GM13976 (cell line): ENCODE measurements at places on chromosomes 1 and 21.
A peak's percentile ranks its signal among the peaks of the same experiment; 100 is the strongest.

DNA sequence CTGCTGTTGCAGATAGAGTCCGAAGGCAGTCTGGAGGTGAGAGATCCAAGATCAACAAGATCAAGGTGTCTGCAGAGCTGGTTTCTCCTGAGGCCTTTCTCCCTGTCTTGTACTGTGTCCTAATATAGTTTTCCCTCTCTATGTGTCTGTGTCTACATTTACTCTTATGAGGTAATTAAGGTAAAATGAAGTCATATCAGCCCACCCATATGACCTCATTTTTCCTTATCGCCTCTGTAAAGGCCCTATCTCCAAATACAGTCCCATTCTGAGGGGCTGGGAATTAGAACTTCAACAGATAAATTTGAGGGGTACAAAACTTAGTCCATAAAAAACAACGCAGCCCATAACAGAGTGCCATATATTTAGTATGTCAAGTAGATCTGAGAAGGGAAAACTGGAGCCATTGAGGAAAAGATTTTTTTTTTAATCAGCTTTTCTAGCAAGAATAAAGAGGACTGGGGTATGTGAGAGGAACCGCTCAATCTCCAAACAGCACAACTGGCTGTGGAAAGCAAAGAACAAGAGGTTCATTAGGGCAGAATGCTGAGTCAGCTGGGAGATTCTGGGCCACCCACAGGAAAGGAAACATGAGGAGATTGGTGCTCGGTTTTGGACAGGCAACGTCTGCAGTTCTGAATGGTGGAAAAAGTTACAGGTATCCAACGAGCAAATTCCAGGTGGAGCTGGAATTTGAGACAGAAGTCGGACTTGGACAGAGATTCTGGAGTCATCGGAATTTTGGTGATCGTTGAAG, 65.7 kb downstream of the MAP3K21 start:
- DNase-seq = no peak

- DNase-seq = no peak
Observed at GRCh38 chr1:147625362-147625995, 44.8 kb downstream of the ACP6 start.

- no peak for DNase-seq
Observed at GRCh38 chr1:206872139-206872538, 6.7 kb downstream of the IL20 start.

DNA sequence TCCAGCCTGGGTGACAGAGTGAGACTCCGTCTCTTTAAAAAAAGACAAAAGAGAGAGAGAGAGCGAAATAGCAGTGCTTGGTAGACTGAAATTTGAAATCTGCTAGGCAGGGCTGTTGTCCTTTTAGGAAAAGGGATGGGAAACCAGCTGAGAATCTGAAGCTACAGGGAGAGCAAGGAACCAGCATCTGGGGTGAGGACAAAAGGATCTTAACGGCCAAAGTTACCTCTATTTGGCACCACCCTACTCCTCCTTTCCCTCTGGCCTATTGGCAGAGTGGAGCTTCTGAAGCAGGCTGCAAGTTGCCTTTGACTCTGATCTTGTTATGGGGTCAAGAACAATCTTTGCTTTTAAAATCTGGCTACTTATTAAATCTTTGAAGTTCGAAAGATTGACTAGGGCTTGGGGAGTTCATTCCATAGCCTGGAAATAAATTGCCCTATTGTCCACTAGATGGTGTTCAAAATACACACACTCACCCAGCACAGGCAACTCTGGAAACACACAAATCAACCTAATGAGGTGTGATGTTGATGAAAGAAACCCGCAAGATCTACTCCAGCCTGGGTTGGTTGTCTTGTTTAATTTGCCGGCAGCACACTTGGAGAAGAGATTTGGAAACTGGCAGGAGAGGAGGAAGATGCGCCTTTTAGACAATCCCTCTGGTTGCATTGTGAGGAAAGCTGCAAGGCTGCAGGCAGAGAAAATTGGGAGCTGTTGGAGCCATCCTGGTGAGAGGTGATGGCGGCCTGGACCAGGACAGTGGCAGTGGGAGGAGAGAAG, 16.5 kb upstream of the PARP1 start:
- DNase-seq = peak; percentile 58

DNA sequence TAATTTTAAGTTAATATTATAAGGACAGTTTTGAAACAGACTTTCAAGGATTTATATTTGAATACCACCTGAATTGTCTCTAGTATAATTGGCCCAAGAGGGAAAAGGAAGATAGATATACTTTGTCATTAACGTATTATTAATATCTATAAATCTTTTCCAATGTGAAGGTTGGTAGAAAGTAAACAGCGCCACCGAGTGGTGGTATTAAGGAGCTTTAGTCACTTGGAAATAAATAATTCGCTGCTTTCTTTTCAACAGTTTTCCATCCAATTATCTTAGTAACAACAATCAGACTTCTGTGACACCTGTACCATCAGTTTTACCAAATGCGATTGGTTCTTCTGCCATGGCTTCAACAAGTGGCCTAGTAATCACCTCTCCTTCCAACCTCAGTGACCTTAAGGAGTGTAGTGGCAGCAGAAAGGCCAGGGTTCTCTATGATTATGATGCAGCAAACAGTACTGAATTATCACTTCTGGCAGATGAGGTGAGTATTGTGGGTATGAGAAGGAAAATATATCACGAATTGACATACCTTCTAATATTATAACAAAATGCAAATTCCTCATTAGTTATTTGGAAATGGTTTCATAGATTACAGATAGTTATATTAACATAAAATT, 37.7 kb downstream of the SH3GLB1 start:
- no peak for DNase-seq

DNA sequence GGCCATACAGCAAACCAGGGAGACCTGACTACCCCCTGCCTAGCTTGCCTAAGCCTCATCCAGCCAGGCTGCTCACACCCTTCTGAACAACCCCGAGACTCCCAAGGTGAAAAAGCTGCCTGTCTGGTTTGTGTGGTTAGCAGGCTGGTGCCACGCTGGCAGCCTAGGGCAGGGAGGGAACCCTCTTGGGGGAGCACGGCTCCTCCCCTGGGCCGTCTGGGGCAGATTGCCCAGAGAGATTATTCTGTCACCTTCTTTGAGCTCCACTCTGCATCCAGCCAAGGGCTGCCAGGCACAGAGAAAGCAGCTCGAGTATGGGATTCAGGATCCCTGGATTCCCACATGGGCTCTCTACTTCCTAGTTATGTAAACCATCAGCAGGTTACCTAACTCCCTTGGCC, 27.5 kb upstream of the TCEA3 start:
- no peak for DNase-seq

GRCh38 chr1:54791880-54792522, 9.1 kb downstream of the TTC22 start:
- no peak for DNase-seq

DNA sequence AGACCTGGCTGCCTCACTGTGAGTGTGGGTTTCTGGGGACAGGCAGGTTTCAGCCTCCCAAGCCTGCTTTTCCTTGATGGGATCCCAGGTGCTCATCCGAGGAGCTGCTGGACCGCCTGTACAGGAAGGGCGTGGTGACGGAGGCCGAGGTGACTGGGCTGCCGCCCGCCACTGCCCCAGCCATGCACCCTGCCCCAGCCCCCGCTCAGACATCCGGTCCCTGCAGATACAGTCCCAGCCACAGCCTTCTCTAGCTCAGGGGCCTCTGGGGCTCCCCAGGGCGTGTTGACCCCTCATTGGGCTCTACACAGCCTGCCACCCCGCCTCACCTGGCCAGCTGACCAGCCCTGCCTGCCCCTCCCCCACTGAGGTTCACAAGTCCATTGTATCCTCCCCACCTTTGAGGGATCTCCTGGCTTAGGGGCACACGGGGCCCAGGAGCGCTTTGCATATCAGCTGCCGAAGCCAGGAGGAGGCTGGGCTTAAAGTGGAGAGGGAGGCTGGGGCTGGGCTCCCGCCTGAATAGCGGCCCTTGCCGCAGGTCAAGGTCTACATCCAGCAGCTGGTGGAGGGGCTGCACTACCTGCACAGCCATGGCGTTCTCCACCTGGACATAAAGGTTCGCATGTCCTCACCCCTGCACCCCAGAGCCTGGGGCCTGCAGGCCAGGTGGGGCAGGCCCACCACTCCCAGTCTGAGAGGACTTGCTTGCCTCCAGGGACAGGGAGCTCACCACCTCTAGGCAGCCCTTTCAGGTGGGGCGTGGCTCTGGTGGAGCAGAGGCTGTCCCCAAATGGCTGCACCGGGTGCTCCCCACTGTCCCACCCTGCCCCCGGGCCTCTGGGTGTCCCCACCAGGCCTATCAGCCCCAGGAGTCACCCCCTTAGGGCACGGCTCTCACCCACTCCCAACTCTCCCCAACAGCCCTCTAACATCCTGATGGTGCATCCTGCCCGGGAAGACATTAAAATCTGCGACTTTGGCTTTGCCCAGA, 38.5 kb downstream of the TRIM11 start:
- DNase-seq = no peak

DNA sequence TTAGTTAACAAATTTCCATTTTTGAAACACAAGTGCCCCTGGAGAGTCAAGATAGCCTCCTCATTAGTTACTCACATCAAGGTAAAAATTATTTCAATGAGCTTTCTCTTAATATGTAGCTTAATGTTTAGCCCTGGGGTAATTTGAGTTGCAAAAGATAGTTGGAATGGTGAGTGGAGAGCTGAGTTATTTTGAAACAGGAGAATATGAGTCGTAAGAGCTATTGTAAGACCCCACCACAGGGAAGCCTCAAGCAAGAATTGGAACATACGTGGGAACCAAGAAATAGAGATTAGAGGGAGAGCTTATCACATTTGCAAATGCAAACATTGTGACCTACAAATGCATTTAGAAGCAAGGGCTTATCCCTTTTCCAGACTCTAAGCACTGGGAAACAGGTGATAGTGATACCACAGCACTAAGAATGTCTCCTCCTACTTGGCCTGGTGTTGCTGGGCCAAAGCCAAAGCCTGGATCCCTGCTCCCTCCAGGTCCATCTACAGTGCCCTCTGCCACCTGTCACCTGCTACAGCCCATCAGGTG, 635.1 kb downstream of the PTPRC start:
- DNase-seq = no peak

GRCh38 chr1:153536671-153537375, 1.0 kb upstream of the S100A6 start:
- no peak for DNase-seq

- DNase-seq = no peak
Observed at GRCh38 chr1:93440706-93441105, 7.2 kb upstream of the FNBP1L start.

DNA sequence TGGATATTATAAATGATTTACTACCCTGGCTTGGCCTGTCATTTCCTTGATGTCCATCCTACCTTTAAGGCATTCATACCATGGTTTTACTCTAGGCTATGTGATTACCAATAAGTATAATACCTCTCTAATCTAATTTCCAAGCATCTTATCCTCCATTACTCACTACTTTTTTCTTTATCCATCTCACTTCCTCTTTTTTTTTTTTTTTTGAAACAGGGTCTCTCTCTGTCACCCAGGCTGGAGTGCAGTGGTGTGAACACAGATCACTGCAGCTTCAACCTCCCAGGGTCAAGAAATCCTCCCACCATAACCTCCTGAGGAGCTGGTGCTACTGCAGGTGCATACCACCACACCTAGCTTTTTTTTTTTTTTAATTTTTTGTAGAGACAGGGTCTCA, 39.9 kb downstream of the INKA2 start:
- no peak for DNase-seq

DNA sequence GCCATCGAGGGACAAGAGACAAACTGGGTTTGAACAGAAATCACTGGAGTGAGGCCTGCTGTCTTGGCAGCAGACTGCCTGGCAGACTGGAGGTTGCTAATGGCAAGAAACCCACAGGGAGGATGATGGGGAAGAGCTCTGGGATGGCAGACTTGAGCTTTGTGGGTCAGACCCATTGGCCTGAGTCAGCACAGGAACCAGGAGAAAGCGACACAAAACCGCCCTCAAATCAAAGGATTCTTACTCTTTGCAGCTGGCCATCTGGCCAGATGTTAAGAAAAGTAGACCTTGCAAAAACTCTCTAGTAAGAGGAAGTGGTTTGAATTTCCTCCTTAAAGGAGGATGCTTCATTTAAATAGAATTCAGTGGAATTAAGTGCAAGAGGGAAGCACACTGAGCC, 195.2 kb upstream of the JUN start:
- DNase-seq = no peak

- DNase-seq = no peak
Observed at GRCh38 chr21:45294509-45295291, 7.0 kb upstream of the POFUT2 start.

GRCh38 chr1:50702395-50702794, 257.7 kb downstream of the FAF1 start:
- no peak for DNase-seq

DNA sequence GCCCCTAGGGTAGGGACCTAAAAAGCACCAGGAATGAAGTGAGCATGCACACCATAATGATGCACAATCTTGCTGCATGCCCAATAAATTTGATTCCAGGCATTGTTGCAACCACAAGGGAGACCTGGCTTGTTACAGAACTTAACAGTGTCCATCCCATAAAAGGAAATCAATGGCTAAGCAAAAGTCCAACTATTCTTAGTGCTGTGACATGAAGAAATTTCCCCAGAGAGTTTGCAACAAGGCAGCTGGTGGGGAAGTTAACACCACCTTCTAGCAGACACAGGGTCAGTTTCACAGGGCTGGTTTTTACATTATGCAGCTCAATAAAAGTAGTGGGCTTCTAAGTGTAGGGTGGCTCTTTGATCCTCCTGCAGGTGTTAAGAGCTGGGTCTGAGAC, 221.1 kb downstream of the KCNJ6 start:
- no peak for DNase-seq

DNA sequence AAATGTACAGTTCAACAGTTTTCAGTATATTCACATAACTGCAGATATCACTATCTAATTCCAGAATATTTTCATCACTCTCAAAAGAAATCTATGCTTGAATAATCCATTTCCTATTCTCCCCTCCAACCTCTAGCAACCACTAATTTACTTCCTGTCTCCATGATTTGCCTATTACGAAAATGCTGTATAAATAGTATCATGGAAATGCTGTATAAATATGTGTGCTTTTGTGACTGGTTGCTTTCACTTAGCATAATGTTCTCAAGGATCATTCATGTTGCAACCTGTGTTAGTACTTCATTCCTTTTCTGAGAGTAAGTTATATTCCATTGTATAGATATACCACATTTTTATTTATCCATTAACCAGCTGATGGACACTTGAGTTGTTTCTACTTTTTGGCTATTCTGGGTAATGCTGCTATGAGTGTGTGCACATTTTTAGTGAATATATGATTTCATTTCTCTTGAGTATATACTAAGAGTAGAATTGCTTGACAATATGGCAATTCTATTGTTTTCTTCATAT, 115.6 kb downstream of the TNFSF18 start:
- DNase-seq = no peak

- peak; percentile 19 for DNase-seq
Observed at GRCh38 chr21:43904331-43904781, 39.3 kb downstream of the AGPAT3 start.

GRCh38 chr1:155322571-155322952, 1.9 kb downstream of the RUSC1 start:
- DNase-seq = peak; percentile 57

DNA sequence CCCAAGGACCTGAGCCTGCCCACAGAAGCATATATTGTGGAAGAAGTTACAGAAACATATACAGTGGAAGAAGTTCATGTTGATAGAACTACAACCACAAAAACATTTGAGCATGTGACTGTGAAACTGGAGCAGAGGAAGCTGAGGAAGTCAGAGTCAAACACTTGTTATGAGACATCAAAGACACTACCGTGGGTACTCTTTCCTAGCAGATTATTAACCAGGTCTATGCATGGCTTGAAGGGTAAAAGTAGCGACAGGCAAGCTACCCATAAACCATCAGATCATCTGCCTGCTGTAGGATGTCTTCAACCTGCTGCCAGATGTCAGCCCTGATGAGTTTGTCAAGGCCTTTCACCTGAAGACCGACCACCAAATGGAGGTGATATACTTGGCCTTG, 35.8 kb downstream of the IVNS1ABP start:
- DNase-seq = no peak

GRCh38 chr1:231036416-231036815, 3.6 kb downstream of the FAM89A start:
- no peak for DNase-seq
